ENCODE measurements at places on chromosomes 5 and 9.

GRCh38 chr5:129672006-129672405 is 75.9 kb upstream of the MINAR2 start:
- DNase-seq, result no peak

DNA sequence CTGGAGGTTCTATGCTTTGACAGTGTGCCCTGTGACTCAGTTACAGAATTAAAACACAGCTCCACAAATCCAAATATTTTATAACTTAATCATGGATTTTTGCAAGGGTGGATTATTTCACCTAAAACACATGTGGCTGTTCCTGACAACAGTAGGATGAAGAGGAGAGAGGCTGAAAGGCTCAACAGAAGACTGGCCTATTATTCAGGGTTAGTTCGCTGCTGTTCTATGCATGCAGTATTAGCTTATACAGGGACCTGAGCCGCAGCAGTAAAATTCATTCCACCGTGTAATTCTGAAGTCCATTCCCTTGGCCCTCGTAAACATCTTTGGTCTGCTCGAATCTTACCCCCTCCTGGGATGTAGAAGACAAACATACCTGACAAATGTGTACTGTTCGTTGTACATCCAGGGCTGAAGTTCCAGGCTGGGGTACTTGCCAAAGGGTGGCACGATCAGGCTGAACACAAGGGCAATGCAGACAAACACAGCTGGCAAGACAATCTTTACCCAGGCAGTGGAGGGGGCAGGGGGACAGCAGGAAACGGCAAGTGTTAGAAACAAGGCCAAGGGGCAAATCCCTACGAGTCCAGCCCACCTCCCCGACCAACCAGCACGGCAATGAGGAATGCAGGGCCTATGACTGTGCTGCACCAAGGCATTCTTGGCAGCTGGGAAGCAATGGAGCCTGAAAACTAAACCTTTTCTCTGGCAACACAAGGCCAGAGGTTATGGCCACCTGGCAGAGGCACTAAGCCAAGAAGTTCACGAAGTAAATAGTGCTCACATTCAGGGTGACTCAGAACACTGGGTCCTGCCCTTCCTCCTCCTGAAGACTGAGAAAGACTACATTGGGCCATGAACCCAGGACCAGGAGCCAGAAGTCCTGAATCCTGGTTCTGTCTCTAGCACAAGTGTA is 46.8 kb downstream of the NIPSNAP3B start:
- peak; percentile 53 for DNase-seq

- DNase-seq, result no peak
Observed at GRCh38 chr9:826500-827280, 14.8 kb upstream of the DMRT1 start.

DNA sequence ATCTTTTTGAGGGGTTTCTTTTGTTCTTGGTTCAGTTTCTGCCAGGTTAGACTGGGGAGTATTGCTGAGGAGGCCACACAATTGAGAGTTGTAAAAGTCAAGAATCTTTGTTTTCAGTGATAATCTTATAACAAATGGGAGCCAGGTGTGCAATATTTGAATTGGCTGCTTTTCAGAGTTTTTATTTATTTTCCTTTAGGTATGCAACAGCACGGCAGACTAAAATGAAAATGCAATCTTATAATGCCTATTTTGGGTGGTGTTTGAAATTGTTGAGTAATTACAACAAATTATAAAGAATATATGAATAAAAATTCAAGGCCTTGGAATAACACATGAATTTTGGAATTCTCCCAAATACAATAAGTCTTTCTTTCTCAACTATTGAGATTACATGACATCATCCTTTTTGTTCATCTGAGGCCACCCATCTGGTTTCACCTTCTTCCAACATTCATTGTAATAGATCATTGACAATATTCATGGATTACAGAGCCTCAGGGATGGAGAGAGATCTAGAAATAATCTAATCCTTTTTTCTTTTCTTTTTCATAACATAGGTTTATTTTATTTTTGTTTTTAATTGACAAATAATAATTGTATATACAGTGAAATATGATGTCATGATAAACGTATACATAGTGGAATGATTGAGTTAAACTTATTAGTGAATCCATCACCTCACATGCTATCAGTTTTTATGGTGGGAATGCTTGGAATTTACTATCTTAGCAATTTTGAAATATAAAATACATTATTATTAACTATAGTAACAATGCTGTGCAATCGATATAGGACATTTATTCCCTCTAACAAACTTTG is 1061.0 kb downstream of the NR2F1-AS1 start:
- no peak for DNase-seq

DNA sequence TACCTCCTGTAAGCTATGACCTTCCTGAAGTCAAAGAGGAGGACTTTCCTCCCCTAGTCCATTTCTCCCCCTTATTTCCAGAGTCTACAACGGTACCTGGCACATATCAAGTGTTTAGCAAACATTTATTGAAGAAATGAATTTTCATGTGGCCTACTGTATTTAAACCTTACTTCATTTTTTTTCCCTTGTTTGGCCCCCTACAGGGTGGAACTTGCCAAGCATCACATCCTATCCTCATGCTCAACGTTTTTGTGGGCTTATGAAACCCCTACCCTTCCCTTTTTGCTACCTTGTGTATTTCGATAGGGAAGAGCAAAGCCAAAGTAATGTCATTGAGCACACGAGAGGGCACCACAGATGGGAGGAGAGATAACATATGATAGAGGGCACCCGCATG is 1857.8 kb upstream of the WWC1 start:
- DNase-seq, result no peak

DNA sequence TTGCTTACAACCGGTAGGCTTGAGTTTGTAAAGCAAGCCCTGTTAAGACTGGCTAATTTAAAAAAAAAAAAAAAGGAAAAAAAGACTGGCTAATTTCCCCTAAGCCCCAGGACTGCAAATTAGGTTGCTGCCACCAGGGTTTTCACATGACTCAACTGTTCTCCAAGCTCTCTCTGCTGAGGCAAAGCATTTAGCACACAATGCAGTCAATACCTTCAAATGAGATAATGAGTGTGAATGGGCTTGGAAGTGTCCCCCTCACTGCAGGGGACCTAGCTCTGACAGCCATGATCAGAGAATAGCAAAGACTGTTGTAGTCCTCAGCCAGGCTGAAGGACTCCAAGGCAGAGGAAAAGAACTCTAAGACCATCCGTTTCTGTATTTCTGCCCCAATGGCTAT is 42.8 kb upstream of the ZSWIM6 start:
- DNase-seq, result no peak

GRCh38 chr5:126456217-126456820 is 33.1 kb downstream of the GRAMD2B start:
- no peak for DNase-seq

Measured in AG10803 (cell line).